Calu3 (cell line): ENCODE measurements at places on chromosomes 3 and 15. TPM values are rescaled to one million over a fixed set of nuclear protein-coding genes. Genes with fewer than 3 reads are reported as not detected.
A peak's percentile ranks its signal among the peaks of the same experiment; 100 is the strongest.

DNA sequence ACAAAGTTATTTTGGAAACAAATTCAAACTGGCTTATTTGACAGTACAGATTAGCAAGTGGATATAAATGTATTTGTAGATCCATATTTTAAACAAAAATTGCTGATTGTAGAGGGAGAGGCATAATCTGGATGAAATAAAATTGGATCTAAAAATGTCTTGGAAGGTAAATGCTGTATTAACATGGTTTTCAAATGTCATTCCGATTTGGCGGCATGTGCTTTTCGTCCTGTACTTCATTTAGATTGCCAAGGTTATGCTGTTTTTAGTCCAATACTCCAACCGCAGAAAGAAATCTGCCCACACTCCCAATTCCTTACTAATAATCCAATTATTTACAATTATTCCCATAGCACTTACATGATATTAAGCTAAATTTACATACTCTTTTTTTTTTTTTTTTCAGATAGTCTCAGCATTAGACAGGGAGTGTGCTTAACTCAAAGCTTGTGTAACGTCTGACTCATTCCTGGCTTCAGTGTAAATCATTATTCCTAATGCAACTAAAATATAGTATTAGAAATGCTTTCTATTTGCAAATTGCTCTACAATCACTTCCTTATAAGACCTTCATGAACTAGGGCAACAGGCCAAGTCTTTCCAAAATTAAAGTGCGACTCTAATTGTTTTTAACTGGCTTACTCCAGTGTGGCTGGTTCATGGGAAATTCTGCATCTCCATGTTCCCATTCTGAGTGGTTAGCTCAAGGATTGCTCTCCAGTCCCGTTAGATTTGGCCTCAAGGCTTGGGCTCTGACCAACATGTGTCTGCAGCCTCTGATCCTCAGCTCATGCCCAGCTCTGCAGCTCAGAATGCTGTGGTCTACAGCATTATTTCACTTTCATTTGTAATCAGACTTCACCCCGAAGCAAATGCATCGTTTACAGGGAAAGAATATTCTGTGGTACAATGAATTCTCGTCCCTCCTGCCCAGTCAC, 103.9 kb downstream of the FBN1 start:
- H3K36me3 ChIP-seq, result no peaks in the 10 kb centered on the region
- DNase-seq, result no peak
- no peak overlapping the region for H3K4me3 ChIP-seq
- peaks cover 14% of the 10 kb centered on the region for H3K27me3 ChIP-seq
- H3K27ac ChIP-seq, result no peak overlapping the region
- no peaks in the 10 kb centered on the region for H3K4me1 ChIP-seq

DNA sequence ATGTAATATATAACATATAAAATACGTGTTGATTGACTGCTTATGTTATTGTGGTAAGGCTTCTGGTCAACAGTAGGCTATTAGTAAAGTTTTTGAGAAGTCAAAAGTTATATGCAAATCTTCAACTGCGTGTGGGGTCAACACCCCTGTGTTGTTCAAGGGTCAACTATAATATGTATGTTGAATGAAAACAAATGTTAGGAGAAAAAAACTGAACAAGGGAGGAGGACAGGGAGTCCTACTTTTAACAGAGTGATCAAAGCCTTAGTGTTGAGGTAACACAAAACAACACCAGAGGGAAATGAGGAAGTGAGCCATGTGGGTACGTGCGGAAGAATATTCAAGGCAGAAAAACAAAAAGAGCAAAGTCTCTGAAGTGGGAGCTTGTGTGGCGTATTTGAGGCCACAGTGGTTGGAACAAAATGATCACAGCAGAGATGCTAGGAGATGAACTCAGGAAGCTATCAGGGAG, 62.5 kb downstream of the SFMBT1 start:
- H3K36me3 ChIP-seq, result no peaks in the 10 kb centered on the region
- no peaks in the 10 kb centered on the region for H3K27me3 ChIP-seq
- no peak overlapping the region for H3K27ac ChIP-seq

GRCh38 chr15:37973856-37974255, 39.4 kb downstream of the TMCO5A start:
- H3K27ac ChIP-seq, result no peak overlapping the region
- H3K4me3 ChIP-seq, result no peak overlapping the region
- no peaks in the 10 kb centered on the region for H3K27me3 ChIP-seq
- no peak for DNase-seq
- no peaks in the 10 kb centered on the region for H3K36me3 ChIP-seq
- H3K4me1 ChIP-seq, result no peaks in the 10 kb centered on the region

DNA sequence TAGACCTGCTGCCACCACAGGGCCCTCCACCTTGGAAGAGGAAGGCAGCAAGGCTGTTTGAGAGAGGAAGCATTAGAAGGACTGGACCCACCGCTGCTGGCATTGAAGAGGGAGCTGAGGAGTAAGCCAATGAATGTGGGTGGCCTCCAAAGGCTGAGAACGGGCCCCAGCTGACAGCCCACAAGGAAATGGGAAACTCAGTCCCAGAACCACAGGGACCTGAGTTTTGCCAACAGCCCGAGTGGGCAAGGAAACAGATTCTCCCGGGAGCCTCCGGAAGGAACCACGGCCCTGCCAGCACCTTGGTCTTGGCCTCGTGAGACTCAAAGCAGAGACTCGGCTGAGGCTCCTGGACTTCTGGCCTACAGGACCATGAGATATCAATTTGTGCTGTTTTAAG, 95.4 kb upstream of the SNRPA1 start:
- H3K27ac ChIP-seq, result no peak overlapping the region
- H3K4me1 ChIP-seq, result no peaks in the 10 kb centered on the region
- no peaks in the 10 kb centered on the region for H3K36me3 ChIP-seq

- H3K4me3 ChIP-seq, result no peak overlapping the region
- H3K36me3 ChIP-seq, result no peaks in the 10 kb centered on the region
- peak; percentile 30 for DNase-seq
- peak overlapping the region; percentile 79 for H3K27ac ChIP-seq
Measured at GRCh38 chr3:27507515-27508266, 23.5 kb upstream of the SLC4A7 start.

DNA sequence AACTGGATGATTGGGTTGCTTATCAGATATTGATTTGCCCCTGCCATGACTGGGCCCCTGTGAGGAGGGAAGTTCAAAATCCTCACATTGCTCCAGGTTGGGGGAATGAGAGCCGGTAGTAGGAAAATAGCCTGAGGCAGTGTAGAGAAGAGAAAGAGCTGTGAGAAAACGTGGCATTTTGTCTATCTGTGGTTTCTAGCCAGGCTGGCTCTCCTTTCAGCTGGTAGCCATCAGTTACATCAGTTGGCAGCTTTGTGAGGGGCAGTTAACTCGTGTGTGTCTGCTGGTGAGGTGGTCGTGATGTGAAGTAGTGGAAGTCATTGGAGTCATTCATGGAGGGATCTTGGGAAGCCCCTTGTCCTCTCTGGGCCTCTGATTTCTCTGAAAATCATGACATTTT, 5.2 kb downstream of the ESYT3 start:
- no peak for DNase-seq
- no peak overlapping the region for H3K4me3 ChIP-seq
- H3K27ac ChIP-seq, result no peak overlapping the region

DNA sequence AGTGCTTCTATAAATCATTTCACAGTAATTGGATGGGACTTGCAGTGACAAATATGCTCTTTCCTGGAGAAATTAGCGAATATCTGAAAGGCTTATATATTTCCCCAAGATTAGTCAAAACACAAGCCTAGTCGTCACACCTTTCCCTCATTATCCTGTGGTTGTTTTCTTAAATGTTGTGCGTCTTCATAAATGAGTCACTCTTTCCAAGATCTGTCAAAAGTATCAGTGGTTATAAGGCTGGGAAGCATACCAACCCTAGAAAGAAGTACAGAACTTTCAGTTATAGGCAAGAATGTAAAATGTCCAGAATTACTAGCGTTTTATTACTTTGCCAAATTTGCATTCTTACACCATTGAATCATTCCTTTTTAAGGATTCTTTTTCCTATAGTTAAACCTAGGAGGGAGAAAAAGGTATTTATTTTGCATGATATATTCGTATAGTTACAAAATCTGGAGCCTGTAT, 33.6 kb downstream of the TMEM212 start:
- no peak for DNase-seq
- H3K27me3 ChIP-seq, result no peaks in the 10 kb centered on the region
- peaks cover 29% of the 10 kb centered on the region for H3K36me3 ChIP-seq

DNA sequence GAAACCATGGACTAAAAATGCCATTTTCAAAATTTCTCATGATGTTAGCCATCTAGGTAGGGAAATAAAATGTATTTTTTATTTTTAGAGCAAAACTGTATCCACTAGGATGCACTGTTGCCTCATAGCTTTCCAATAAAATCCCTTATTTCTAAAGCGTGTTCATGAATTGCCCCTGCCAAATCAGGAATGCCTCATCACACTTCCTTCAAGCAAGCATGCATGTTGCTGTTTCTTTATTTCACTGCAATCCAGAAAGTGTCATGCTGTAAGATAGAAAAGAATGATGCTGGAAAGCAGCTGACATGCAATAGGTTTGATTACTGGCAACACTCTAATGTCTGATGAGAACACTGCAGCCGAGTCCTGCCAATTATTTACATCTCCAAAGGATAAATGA, 239.5 kb downstream of the CHL1 start:
- H3K4me3 ChIP-seq, result no peak overlapping the region
- no peaks in the 10 kb centered on the region for H3K36me3 ChIP-seq
- H3K27ac ChIP-seq, result no peak overlapping the region
- DNase-seq, result no peak

- no peaks in the 10 kb centered on the region for H3K36me3 ChIP-seq
- no peak for DNase-seq
- H3K4me1 ChIP-seq, result no peaks in the 10 kb centered on the region
- H3K27me3 ChIP-seq, result no peaks in the 10 kb centered on the region
Measured at GRCh38 chr3:141647562-141647915, 90.6 kb upstream of the RNF7 start.

DNA sequence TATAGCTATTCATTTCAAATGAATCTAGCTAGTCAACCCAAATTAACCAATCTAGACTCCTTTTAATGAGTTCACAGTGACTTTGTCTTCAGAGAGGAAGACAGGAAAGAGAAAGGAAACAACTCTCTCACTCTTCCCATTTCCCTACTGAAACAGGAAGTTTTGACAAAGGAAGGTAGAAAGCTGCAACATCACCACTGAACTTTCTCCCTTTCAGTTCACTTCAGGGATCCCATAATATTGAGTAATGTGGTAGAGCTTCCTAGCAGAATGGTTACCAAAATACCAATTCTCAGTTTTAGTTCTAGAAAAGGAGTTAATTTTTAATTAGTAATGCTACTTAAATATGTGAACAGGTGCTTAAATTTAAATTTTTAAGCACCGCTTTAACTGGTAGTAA, 7.5 kb downstream of the VPS13C start:
- peaks cover 54% of the 10 kb centered on the region for H3K4me1 ChIP-seq
- no peak for DNase-seq
- no peaks in the 10 kb centered on the region for H3K27me3 ChIP-seq
- no peak overlapping the region for H3K4me3 ChIP-seq
- peaks cover 8% of the 10 kb centered on the region for H3K36me3 ChIP-seq

- no peak for DNase-seq
- no peak overlapping the region for H3K4me3 ChIP-seq
Measured at GRCh38 chr3:41975416-41976103, 13.7 kb upstream of the ULK4 start.

DNA sequence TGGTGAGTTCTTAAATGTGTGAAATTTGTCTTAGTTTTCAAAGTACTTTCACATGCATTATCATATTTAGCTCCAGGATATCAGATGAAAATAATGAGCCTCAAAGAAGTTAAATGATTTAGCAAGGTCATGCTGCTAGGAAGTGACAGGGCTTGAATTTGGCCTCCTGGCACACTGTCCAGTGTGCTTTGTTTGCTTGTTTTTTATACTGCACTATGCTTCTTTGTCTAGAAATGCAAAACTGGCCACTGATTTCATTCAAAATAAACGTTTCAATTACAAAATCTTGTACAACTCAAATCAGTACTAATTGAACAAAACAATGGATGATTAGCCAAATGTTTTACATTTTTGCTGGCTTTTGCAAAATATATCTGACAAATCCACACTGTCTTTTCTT, 583.3 kb upstream of the CBLB start:
- DNase-seq, result no peak
- H3K27ac ChIP-seq, result no peak overlapping the region
- no peaks in the 10 kb centered on the region for H3K4me1 ChIP-seq
- H3K4me3 ChIP-seq, result no peak overlapping the region

DNA sequence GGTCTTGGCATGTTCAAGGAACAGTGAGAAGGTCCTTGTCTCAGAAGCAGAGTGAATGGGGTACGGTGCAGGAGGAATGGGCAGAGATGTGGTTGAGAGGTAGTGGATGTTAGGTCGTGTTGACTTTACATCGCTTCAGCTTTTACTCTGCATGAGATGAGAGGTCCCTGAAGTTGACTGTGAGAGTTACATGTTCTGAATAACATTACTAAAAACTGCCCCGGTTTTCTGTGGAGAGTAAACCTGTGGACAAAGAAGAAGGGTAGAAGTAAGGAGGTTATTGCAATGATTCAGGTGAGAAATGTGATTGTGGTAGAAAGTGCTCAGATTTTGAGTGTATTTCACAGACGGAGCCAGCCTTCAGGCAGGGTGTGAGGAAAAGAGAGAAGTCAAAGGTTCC, 105.6 kb downstream of the ARNT2 start:
- no peak overlapping the region for H3K27ac ChIP-seq
- H3K4me1 ChIP-seq, result no peaks in the 10 kb centered on the region
- H3K36me3 ChIP-seq, result no peaks in the 10 kb centered on the region
- H3K27me3 ChIP-seq, result peaks cover under 1% of the 10 kb centered on the region
- H3K4me3 ChIP-seq, result no peak overlapping the region
- DNase-seq, result no peak

DNA sequence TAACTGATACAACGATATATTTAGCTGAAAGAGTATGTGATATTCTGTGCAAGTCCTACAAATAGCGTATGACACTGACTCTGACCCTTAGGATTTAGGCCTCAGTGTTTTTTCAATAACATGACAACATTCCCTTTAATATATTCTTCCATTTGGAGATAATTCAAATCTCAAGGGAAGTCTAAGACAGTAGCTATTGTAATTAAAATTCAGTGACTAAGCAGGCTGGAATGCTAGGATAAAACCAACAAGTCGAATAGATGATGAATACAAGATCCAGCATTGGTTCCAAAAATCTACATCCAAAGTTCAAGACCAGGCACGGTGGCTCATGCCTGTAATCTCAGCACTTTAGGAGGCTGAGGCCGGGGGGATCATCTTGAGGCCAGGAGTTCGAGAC, 56.2 kb downstream of the QTRT2 start:
- no peak overlapping the region for H3K4me3 ChIP-seq
- H3K27me3 ChIP-seq, result peaks cover 29% of the 10 kb centered on the region
- no peaks in the 10 kb centered on the region for H3K4me1 ChIP-seq
- no peak overlapping the region for H3K27ac ChIP-seq
- no peaks in the 10 kb centered on the region for H3K36me3 ChIP-seq

GRCh38 chr3:98964784-98965183, 63.3 kb upstream of the DCBLD2 start:
- H3K27me3 ChIP-seq, result no peaks in the 10 kb centered on the region
- H3K27ac ChIP-seq, result no peak overlapping the region
- H3K36me3 ChIP-seq, result no peaks in the 10 kb centered on the region

Gene CNTN6
- total RNA-seq, result not detected in 2 replicates

Gene TNFSF10
- total RNA-seq, result 41.4 and 58.7 TPM in 2 replicates

Gene IMPG2
- 0.50 and 0.78 TPM in 2 replicates for total RNA-seq

Gene SLC22A14
- total RNA-seq, result 1.8 and 2.1 TPM in 2 replicates

Gene FLNB
- total RNA-seq, result 136 and 147 TPM in 2 replicates

Gene SPTBN5
- 0.64 and 0.69 TPM in 2 replicates for total RNA-seq
